ENCODE measurements at places on chromosomes 1 and 21.

DNA sequence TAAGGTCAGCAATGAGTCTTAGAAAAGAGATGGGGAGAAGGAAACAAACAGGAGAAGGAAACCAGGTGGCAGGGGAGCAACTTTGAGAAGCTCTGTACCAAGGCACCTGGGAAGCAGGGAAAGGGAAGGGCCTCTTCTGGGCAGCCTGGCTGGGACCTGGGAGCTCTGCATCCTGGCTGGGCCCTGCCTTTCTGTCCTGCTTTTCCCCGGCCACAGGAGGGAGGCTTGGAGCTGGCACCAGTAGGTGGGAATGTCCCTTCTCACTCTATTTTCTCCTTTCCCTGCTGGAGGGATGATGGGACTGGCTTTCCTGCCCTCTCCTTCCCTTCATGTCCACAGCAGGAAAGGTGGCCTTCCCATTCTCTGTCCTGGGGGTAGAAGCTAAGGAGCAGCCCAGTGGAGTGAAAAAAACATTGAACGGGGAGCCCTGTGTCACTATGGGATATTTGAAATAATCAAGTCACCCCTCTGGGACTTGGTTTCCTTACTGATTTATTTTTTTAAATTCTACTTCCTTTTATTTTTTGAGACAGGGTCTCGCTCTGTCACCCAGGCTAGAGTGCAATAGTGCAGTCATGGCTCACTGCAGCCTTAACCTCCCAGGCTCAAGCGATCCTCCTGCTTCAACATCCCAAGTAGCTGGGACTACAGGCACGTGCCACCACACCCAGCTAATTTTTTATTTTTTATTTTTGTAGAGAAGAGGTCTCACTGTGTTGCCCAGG is 5.1 kb upstream of the NES start:
- no peak for DNase-seq

GRCh38 chr1:159802111-159802510 is at the start of gene FCRL6:
FCRL6 (plus strand) TSS chr1:159802360; CDS start chr1:159802425, 65 bp downstream.
- DNase-seq = no peak

GRCh38 chr21:44920694-44921604 is at the start of gene ITGB2:
ITGB2 (minus strand) TSS chr21:44920899; CDS start chr21:44910782, 10,117 bp downstream.
- no peak for DNase-seq

DNA sequence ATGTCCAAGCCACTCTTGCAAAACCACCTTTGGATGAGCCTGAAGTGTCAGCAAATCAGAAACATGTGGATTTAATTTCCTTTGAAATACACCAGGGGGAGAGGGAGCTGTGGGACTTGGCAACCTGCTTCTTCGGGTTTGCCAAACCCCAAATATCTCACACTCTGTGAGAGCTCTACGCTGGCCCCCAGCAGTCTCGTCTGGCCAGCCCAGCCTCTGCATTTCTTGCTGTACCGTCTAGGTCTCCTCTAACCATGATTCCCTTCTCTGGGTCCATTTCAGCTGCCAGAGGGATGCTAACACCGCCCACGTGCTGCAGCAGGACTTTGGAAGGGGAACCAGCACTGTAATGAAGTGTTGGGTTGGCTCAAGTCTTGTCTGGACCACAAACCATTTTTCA is 114.6 kb downstream of the MRPS6 start:
- no peak for DNase-seq

DNA sequence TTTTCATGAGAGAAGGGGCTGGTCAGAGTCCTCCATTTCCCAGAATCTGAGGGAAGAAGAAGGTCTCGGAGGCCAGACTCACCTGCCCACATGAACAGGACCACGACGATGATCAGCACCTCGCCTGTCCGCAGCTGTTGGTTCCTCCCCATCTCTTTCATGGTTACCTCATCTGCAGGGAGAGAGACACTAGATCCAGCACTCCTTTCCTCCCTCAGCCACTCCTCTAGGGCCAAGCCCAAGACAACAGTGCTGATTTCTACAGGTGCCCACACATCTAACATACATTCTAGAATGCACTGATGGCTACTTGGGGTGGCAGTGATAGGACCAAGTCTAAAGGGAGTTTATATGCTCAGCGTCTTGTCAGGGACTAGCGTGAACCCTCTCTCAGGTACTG is 3.0 kb downstream of the FNDC5 start:
- DNase-seq = no peak

GRCh38 chr1:168386949-168387586 is 106.4 kb downstream of the TBX19 start:
- DNase-seq = peak; percentile 74

- DNase-seq = no peak
Observed at GRCh38 chr1:230127105-230128054, 60.3 kb downstream of the GALNT2 start.

DNA sequence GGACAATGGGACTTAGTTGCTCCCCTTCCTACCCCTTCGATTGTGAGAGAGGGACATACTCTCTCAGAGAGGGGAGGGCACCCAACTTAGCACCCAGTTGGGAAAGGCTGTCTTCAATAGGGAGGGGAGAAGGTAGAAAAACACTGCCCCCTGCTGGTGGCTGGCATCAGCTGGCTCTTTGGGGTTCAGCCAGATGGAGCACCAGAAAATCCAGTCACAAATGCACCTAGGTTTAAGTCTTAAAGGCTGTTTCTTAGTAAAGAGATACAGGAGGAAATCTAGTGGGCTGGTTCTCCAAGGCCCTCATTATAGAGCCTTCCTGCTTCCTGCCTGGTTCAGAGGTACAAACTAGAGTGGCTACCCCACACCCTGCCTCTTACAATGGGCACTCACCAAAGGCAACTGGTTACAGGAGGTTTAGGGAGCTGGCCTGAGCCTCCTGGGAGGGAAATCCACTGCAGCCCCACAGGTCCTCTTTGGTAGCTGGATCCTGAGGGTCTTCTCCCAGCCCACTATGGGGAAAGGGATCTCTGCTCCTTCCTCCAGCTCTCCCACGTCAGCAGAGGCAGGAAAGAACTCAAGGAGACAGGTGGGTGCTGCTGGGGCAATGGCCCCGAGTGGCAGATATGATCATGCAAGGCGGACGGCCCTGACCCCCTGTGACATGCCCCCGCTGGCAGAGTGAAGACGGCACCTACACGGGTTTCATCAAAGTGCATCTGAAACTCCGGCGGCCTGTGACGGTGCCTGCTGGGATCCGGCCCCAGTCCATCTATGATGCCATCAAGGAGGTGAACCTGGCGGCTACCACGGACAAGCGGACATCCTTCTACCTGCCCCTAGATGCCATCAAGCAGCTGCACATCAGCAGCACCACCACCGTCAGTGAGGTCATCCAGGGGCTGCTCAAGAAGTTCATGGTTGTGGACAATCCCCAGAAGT is 28.3 kb downstream of the EIF2D start:
- peak; percentile 56 for DNase-seq

- DNase-seq = no peak
Observed at GRCh38 chr1:226967665-226968064, 27.6 kb downstream of the COQ8A start.

DNA sequence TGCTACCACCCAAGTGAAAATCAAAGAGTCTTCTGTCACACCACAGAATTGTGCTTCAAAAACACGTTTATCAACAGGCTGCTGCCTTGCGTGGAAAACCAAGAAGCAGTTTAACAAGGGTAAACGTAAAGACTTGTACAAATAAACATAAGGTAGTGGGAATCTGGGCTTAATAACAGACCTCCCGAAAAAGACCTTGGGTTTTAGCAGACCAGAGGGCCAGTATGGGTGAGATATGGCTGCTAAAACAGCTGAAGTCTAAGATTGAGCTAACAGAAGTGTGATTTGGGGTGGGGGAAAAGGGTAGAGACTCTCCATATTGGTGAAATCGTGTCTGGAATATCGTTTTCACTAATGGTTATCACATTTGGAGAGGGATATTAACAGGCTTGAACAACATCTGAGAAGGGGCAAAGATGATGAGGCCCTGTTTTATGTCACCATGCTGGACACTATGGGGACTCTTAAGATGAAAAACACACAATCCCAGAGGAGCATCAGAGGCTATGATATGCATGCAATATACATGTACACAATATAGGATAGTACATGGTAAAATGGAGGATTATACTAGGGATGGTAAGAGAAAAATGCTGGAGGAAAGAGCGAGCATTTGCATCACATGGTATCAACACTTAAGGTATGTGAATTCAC is 1.4 kb downstream of the MOV10 start:
- no peak for DNase-seq

DNA sequence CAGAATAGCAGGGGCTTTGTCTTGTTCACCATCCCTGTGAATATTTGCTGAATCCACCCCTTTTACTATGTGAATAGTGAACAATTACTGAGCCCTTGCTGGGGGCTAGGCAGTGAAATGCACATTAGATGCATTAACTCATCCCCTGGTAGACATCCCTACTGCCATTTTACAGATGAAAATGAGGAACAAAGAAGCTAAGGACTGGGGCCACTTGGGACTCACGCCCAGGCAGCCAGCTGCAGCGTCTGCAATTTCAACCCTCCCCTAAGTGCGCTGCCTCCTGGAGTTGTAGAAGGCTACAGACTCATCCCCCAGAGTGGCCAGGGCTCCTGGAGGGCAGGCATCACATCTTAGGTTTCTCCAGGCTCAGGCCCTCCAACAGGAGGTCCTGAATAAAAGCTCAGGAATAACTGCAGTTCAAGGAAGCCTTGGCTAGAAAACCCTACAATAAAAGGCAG is 31.6 kb downstream of the CAPZB start:
- no peak for DNase-seq

DNA sequence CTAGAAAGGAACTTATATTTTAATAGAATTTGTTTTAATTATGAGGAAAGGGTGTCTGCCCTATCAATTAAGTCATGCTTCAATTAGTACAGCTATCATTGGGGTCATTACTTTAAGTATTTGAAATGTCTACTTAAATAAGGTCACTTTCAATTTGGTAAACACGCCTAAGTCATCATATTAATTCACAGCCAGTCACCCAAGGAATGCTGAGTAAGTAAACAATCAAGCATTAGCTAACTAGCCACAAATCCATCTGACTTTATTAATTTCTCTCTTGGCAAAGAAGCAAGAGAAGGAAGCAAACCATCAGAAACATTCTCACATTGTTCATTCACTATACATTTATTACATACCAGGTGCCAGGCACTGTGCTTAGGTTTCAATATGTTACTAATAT is 1.2 kb upstream of the LRRC52 start:
- no peak for DNase-seq

DNA sequence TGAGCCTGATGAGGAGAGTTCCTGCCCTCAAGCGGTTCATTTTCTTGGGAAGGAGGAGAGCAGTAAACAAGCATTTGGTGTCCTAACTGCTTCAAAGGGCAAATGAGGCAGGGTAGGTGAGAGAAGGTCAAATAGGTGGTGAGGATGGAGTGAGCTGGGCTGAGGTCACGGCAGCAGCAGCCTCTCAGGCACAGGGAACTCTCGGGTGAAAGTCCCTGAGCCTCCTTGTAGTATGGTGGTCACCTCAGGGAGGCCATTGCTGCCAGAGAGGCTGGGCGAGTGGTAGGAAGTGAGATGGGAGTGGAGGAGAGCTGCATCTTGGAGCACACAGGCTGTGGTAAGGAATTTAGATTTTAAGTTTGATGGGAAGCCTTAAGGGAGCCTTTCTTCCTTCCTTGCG is 4.0 kb downstream of the ADARB1 start:
- no peak for DNase-seq

- DNase-seq = no peak
Observed at GRCh38 chr1:116951200-116951935, 41.7 kb downstream of the PTGFRN start.

- DNase-seq = peak; percentile 13
Observed at GRCh38 chr1:88890791-88891317, 513 bp downstream of the GTF2B start.

GRCh38 chr21:31416465-31416864 is 72.4 kb upstream of the TIAM1 start:
- DNase-seq = no peak

GRCh38 chr1:109616391-109616790 is 3.0 kb downstream of the GNAT2 start:
- no peak for DNase-seq

DNA sequence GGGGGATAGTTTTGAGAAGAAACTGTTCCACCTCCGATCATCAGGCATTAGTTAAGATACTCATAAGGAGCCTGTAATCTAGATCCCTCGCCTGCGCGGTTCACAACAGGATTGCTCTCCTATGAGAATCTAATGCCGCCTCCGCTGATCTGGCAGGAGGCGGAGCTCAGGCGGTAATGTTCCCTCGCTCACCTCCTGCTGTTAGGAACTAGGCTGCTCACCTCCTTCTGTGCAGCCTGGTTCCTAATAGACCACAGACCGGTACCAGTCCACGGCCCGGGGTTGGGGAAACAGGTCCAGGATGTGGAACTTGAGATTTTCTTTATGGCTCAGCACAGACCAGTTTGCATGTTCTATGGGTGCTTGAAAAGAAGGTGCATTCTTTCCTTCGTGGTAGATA is 27.2 kb upstream of the FAM3B start:
- DNase-seq = no peak

GRCh38 chr1:92705446-92705845 is 79.5 kb downstream of the EVI5 start:
- DNase-seq = no peak

GRCh38 chr21:42414066-42414465 is 10.4 kb downstream of the UBASH3A start:
- no peak for DNase-seq
